AML-193 (cell line): ENCODE measurements at places on chromosomes 13 and 19.
A peak's percentile ranks its signal among the peaks of the same experiment; 100 is the strongest.

DNA sequence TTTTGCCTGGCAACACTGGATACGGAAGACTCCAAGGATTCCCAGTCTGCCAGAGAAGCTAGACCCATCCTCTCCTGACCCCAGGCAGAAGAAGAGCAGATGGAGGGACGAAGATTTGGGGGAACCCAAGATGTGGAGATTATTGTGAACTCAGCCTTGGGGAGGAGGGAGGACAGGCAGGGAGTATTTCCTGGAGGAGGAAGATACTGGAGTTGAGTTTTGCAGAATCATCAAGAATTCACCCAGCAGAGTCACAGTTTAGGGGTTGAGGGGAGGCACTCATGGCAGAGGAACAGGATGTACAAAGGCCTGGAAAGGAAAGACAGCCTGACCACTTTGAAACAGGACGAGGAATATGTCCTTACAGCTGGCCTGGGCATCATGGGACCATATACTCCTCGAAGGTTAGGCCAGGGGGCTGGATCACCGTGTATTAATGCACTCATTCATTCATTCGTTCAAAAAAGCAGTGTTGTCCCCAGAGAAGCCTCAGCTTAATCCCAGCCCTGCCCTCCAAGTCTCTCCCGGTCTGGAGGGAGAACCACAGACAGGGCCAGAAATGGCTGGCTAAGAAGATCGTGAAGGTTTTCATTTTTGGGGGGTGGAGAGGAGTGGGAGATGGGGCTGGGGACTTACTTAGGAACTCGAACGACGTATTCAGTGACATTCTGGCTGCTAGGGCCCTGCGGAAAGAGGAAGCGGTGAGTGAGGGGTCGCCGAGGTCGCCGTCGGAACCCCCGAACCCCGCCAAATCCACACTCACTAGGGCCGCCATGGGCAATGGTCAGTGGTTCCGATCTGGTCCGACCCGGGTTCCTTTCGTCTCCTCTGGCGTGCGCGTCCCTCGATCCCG lies 517 bp downstream of the GTF2F1 start:
- no peak for DNase-seq

- no peak for DNase-seq
Measured at GRCh38 chr13:97120346-97120745, 101.8 kb upstream of the MBNL2 start.

DNA sequence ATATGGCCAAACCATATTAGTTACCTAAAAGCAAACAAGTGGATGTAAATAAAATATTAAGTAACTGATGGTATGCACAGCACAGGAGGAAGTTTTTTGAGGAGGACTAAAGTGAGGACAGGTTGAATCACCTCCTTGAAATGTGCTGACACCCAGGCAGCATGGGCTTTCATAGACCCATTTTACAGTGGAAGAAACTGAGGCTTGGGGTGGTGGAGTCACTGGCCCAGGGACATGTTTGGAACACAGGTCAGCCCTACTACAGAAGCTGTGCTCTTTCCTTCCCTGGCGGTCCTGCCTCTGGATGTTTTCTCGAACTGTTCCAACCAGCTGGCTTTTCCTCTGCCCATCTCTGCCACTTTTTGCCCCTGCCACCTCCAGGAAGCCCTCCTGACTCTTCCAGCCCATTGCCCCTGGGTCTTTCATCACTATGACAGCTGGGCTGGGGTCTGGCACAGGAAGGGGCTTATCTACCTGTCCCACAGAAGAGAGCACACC lies 11.2 kb upstream of the PTPRS start:
- no peak for DNase-seq

DNA sequence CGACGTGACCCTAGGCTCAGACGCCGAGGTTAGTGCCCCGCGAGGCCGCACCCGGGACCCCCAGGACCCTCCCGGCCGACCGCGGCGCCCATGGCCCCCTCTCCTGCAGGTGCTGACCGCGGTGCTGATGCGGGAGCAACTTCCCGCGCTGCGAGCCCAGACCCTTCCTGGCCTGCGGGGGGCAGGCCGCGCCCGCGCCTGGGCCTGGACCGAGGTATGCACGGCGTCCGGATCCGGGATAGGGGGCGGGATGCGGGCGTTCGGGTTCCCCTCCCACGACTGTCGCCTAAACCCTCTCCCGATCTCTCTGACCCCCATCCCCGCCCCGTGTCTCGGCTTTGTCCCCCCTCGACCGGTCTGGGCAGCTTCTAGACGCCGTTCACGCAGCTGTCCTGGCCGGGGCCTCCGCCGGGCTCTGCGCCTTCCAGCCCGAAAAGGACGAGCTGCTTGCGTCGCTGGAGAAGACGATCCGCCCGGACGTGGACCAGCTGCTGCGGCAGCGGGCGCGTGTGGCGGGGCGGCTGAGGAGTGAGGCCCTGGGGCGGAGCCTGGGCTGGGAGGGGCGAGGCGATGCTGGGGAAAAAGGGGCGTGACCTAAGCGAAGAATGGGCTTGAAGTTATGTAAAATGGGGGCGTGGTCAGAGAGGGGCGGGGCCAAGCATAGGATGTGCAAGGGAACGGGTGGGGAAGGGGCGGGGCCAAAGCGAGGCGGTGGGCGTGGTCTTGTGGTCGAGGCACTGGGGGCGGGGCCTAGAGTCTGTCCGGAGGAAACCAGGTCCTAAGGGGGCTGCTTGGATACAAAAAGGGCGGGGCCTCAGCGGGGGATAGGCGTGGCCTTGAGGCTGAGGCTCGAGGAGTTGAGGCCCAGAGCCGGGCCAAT lies 16.0 kb upstream of the COLGALT1 start:
- peak; percentile 85 for DNase-seq

DNA sequence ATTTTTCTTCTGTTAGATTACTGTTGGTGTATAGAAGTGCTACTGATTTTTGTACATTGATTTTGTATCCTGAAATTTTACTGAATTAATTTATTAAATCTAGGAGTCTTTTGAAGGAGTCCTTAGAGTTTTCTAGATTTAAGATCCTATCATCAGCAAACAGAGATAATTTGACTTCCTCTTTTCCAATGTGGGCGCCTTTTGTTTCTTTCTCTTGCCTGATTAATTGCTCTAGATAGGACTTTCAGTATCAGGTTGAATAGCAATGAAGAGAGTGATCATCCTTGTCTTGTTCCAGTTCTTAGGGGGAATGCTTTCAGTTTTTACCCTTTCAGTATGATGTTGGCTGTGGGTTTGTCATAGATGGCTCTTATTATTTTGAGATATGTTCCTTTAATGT lies 5.6 kb upstream of the CD33 start:
- DNase-seq, result peak; percentile 31

GRCh38 chr19:10836479-10837330 lies 693 bp upstream of the TMED1 start:
- DNase-seq, result peak; percentile 84

- no peak for DNase-seq
Measured at GRCh38 chr13:97568850-97569249, 134.9 kb downstream of the RAP2A start.

GRCh38 chr19:50679177-50680125 lies 30.2 kb downstream of the C19orf81 start:
- no peak for DNase-seq
